PC-9 (cell line): ENCODE measurements at places on chromosomes 1 and 21. TPM values are rescaled to one million over a fixed set of nuclear protein-coding genes. Genes with fewer than 3 reads are reported as not detected.

- no peak for DNase-seq
Observed at GRCh38 chr21:27366646-27367235, 399.9 kb upstream of the ADAMTS5 start.

DNA sequence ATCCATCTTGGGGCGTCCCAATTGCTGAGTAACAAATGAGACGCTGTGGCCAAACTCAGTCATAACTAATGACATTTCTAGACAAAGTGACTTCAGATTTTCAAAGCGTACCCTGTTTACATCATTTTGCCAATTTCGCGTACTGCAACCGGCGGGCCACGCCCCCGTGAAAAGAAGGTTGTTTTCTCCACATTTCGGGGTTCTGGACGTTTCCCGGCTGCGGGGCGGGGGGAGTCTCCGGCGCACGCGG is 282 bp upstream of the SOD1 start:
- DNase-seq: no peak

- no peak for DNase-seq
Observed at GRCh38 chr1:43653339-43653738, 3.4 kb downstream of the KDM4A start.

LRRC71 gene
- total RNA-seq: not detected in 2 replicates

AIDA gene
- total RNA-seq: 47.9 and 60.0 TPM in 2 replicates

PLPPR4 gene
- not detected in 2 replicates for total RNA-seq
